ENCODE measurements at places on chromosomes 3 and 15.

DNA sequence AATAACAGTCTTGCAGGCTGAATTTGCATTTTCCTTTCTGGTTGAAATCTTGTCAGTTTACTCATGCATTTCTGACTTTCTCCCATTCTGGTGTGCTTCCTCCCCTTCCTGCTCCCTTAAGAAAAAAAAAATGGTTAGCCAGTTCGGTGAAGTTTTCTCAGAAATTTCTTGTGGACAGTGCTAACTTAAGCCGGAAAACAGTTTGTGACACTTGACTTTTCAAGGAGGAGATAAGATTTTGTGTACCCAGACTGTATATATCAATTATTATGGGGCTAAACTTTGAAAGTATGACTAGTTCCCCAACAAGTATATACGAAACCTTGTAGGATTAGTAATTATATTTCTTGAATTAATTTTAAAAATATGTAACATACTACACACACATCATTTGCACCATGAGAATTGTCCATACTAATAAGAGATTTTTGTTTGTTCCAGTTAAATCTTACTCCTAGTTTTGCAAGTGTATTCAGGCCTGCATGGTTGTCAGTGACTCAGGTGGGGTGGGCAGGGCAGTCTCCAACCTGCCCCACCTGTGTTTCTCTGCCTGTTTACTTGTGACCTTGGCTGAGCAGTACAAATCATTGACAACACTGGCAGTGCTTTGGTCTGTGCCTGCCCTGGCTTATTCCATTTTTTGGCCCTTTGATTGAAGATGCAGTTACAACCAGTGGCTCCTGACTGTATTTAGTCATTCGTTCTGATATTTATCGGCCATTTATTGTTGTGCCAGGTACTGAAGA lies 19.1 kb downstream of the UBE2E1 start:
- no peak for DNase-seq

DNA sequence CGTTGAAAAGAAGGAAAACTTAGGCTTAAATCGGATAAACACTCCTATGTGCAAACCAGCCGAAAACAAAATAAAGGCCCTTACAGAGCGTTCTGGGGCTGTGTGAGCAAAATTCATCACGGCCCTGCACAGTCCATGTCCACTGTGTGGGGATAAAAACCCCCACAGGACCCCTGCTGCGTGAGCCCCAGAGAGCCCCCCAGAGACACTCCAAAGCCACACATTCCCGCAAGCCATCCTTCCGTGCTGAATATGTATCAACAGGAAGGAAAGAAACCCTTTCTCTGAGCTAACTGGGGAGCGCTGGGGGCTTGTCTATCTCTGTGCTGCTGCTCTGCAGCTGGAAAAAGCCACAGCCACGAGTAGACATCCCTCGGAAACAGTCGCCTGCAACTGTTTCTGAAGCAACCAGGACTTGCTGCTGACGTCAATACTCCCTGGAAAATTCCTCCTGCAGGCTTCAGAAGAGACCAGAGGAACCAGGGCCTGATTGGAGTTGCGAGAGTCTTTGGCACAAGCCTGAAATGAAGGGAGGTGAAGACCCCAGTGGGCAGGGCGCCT lies 72.7 kb downstream of the NUP210 start:
- no peak for DNase-seq

DNA sequence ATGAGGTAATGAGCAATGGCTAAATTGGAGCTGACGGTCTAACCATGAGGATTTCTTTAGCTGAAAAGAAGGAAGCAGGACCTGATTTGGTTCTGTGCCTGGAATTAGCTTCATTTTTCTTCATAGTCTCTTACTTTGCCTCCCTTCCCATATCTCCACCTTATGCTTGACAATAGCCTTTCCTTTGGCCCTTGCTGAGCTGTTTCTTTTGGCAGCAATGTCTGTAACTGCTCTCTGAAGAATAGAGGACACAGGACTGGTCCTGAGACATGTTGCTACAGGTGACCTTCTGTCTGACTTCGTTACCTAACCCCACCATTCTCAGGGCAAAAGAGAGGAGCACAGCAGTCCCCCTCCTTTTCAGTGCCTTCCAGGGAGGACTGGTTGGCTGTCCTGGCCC lies 122.4 kb downstream of the SSR3 start:
- no peak for DNase-seq

- no peak for DNase-seq
Observed at GRCh38 chr3:72494626-72495025, 353.6 kb downstream of the SHQ1 start.

DNA sequence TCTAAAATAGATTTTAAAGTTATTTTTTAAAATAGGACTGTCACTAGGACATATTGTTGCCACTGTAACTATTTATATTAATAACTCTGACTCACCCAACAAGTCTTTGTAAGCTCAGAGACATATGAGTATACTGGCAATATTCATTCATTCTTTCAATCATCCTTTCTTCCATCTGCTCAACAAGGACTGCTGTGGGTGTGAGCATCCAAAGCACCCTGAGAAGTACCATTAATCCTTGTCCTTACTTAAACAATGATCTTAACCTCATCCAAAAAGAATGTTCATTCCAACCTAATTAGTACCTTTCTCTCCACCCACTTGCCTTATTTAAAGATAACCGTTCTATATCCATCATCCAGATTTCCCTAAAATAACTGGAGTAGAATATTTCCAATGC lies 94.2 kb upstream of the PPP2R3A start:
- DNase-seq: no peak

DNA sequence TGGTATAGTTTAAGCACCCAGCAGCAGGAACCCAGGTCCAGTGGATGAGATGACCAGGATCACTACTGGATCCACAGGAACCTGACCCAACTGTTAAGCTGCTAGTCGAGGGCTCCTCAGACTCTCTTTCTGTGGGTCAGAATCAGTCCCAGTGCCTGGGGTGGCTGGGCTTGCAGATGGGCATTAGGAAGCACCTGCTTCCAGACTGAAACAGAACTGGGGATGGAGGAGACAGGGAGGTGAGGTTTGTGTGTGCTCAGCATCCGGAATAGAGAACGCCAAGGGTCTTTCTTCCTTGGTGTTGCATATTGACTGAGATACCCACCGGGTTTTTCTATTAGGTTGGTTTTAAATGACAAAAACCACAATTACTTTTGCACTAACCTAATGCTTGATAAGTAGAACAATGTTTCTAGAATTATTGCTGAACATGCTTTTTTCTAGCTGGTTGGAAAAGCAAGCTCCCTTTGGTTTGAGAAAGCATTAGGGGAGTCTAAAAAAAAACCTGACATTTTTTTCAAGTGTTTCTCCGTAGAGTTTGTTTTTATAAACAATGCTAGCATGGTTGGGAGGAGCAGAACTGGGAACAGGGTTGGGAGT lies 779 bp downstream of the ST3GAL6 start:
- DNase-seq: no peak

GRCh38 chr15:54208786-54209185 lies 230.5 kb downstream of the UNC13C start:
- DNase-seq: no peak

- DNase-seq: no peak
Observed at GRCh38 chr3:41176596-41176995, 22.7 kb upstream of the CTNNB1 start.

DNA sequence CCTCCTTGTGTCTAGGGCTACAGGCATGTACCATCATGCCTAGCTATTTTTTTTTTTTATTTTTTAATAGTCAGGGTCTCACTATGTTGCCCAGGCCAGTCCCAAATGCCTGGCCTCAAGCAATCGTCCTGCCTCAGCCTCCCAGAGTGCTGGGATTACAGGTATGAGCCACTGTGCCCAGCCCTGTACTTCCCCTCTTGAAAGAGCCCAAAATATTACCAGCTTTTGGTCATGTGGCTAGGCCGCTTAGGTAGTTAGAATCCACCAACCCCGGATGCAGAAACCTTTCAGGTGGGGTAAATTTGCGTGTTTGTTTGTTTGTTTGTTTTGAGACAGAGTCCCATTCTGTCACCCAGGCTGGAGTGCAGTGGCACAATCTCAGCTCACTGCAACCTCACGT lies 132.8 kb upstream of the C2CD4B start:
- no peak for DNase-seq

- DNase-seq: no peak
Observed at GRCh38 chr3:186181901-186182300, 73.0 kb upstream of the ETV5 start.

GRCh38 chr3:180802837-180803236 lies 109.6 kb upstream of the FXR1 start:
- DNase-seq: no peak

GRCh38 chr3:175818811-175819464 lies 959.8 kb downstream of the NAALADL2 start:
- no peak for DNase-seq

DNA sequence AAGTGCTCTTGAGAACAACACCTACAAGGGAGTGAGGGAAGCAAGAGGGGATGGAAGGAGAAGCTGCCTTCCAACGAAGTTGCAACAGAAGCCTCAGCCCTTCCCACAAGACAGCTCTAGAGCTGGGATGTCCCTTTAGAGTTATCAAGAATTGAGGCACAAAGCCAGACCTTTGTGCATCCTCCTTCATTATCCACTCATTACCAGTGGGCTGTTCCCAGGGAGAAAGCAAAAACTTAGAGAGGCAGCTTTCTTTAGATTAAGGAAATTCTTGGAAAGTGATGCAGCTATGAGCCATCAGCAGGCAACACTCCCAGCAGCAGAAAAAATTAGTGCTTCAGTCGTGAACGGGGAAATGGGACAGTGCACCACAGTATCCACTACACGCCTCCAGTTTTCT lies 10.6 kb upstream of the CD96 start:
- DNase-seq: no peak

DNA sequence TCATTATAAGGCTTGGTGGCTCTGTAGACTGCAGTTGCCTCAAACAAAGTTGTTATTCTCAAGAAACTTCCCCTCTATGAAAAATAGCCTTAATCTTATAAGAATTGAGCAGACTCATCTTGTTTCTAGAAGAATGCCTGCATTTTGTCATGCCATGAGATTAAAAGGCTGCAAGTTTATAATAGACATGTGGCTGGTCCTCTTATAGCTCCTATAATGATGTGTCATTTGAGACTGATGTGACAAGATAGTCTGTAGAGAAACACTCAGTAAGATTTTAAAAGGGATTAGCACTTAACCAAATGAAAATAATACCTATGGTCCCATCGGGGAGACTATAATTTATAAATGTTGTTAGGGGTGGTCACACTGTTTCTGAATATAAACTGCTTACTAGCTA lies 312.5 kb downstream of the OXSM start:
- DNase-seq: no peak

DNA sequence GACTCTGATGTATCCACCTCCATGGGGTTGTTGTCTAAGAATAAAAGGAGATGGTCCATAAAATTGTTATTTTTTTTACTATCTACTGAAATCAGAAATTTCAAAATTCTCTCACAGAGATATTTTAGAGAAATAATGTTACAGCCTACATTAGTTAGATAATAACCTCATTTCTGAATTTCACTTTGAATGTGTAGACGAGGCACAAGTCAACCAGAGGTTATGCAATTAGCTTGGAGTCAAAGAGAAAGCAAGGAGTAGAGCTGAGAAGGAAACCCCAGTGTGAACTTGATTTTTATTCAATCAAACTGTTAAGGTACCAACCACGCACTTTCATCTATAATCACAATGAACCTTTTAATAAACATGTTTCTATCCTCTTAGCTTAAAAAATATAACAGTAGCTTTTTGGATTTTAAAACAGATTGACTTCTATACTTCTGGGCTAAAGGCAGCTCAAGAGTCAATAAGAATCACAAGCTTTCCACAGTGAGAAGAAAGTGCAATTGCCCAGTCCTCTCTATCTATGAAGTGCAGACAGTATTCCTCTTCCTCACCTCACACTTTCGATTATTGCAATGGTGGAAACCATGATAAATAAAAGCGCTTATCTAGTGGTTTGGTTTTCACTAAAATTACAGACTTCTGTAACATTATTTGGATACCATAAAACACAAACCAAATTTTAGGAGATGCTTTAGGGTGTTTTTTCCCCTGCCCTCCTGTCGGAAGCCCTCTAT lies 403.2 kb downstream of the ZBTB20 start:
- no peak for DNase-seq

GRCh38 chr15:70488002-70488605 lies 275.3 kb downstream of the UACA start:
- DNase-seq: peak; percentile 66

DNA sequence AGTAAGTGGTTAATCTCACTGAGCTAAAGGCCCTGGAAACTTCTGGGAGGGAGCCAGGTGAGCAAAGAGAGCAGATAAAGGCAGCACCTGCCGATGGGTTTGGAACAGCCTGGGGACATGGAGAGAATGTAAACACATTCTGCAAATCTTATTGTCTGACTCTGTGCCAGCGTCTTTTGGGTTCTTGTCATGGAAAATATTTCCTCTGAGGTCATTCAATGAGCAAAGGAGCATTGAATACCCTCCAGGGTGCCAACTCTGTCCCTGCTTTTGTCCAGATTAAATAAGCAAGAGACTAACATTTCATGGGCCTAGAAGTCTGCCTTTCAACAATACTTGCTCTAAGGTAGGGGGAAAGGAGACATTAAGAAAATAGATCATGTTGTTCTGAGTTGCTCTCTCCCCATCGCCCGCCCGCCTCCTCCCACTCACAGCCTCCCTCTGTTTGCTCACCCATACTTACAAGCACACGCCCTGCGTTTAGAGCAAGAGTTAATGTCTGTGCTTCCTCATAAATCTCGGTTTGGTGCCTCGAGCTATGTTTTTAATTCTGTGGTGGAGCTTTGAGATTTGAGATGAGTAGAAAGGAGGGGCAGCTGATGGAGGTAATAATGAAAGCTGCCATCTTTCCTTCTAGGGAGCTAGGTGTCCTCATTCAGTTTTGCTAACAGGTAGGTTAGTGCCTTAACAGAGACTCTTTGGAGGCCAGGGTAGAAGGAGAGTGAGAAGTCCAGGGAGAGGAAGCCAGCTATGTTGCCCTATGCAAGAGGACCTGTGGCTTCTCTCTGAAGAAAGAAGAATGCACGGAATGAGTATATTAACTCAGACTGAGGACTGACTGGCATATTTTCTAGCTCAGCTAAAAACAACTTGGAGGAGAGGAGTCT lies 132.9 kb downstream of the TPRG1 start:
- no peak for DNase-seq

DNA sequence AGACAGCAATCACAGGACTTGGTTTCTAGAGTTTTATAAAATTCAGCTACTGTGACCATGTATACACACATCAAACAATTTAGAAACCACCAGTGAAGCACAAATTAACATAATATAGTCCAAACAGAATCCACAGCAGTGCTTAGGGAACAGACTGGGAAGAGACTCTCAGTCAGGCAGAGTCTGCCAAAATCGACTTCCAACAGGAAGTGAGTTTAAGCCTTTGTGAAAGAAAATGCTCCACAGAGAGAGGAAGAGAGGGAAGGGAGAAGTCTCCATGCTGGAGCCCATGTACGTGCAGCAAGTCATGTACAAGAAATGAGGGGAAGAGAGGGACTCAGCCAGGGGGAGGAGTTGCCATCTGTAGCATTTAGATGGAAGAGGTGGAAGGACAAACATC lies 172.6 kb downstream of the IL5RA start:
- no peak for DNase-seq

DNA sequence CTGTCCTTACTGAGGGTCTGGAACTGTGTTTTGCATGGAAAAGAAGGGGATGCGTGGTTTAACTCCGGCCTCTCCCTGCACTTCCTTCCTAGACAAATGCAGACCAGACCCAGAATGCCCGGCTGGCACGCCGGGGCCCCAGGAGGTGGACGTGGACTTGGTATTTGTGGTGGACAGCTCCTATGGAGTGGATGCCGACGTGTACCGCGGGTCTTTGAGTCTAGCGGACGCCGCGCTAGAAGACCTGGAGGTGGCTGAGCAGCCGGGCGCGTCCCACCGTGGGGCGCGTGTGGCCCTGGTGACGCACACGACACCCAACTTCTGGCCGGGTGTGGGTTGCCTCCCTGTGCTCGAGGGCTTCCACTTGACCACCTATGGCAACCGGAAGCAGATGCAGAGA lies 81.8 kb upstream of the COL6A5 start:
- no peak for DNase-seq

All from activated T-cell treated with anti-CD3 and anti-CD28 coated beads for 1 hour (primary cell).